Glutamatergic neuron (in vitro differentiated cells): ENCODE measurements at places on chromosomes 7 and 10. TPM values are rescaled to one million over a fixed set of nuclear protein-coding genes. Genes with fewer than 3 reads are reported as not detected.

DNA sequence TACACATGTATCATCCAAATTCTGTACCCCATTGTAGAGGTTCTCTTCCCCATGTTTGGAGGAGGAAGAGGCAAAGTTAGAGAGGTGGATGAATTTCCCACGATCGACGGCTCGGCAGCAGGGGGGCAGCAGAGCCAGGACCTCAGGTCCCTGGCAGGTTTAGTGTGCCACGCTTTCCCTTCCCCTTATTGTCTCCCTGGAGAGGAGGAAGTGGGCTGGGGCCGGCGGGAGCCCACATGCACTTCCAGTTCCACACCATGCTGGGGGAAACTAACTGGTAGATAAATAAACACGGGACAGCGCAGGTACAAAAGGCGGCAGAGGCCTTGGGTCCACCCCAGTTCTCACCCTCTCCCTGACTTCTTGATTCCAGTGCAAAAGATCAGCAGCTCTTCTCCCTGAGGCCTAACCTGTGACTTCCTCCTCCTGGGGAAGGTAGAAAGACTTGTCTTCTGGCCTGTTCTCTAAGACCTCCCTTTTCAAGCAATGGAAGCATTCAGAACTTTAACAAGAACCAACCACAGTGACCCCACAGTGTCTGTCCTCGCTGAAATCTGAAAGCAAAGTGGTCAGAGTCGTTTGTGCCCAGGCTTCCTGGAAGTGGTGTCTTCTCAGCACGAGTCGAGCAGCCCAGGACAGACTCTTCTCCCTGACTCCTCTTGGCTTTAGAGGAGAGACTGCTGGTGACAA, 30.5 kb upstream of the SRGN start:
- H3K36me3 ChIP-seq, result no peaks in the 10 kb centered on the region
- no peak for DNase-seq
- no peaks in the 10 kb centered on the region for H3K4me1 ChIP-seq
- H3K4me3 ChIP-seq, result no peak overlapping the region
- H3K27me3 ChIP-seq, result no peaks in the 10 kb centered on the region

The PDZD7 gene
- 1.5 TPM for total RNA-seq

DNA sequence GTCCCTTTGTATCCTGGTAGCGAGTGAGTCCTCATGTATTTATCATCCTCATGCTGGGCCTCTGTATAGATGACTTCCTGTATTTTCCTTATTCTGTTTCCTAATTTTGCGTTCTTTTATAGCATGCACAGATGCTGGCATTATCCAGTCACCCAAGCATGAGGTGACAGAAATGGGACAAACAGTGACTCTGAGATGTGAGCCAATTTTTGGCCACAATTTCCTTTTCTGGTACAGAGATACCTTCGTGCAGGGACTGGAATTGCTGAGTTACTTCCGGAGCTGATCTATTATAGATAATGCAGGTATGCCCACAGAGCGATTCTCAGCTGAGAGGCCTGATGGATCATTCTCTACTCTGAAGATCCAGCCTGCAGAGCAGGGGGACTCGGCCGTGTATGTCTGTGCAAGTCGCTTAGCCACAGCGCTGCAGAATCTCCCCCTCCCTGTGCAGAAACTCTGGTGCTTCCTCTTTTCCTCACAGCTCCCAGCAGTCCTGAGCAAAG, 183.1 kb upstream of the PRSS58 start:
- peaks cover 34% of the 10 kb centered on the region for H3K4me1 ChIP-seq
- H3K36me3 ChIP-seq, result peaks cover 4% of the 10 kb centered on the region
- H3K27ac ChIP-seq, result no peak overlapping the region
- DNase-seq, result no peak
- no peak overlapping the region for H3K4me3 ChIP-seq

The PPP1R17 gene
- total RNA-seq, result 657 TPM

The PTTG1IP2 gene
- not detected for total RNA-seq

- H3K27me3 ChIP-seq, result peaks cover 3% of the 10 kb centered on the region
- peaks cover 19% of the 10 kb centered on the region for H3K4me1 ChIP-seq
- H3K4me3 ChIP-seq, result no peak overlapping the region
- DNase-seq, result no peak
- H3K27ac ChIP-seq, result no peak overlapping the region
Observed at GRCh38 chr7:43140186-43140585, 27.7 kb downstream of the HECW1 start.

DNA sequence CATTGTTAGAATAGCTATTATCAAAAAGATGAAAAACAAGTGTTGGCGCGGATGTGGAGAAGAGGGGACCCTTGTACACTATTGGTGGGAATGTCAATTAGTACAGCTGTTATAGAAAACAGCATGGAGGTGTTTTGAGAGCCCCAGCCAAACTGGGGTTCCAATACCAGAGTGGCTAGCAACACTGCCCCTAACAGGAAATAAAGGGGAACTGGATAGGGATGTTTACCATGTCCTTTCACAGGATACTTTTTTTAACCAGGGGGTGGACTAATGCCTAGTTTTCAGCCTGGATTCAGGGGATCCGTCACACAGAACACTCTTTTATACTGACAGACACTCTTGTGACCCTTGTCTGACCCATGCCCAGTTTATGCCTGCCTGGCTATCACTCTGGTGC, 6.9 kb upstream of the GSTK1 start:
- H3K27ac ChIP-seq, result no peak overlapping the region
- no peak for DNase-seq
- H3K27me3 ChIP-seq, result no peaks in the 10 kb centered on the region
- no peaks in the 10 kb centered on the region for H3K4me1 ChIP-seq

GRCh38 chr7:101596898-101597297, 32.2 kb downstream of the MYL10 start:
- H3K27ac ChIP-seq, result no peak overlapping the region
- no peak for DNase-seq
- H3K4me1 ChIP-seq, result no peaks in the 10 kb centered on the region
- H3K27me3 ChIP-seq, result peaks cover 6% of the 10 kb centered on the region
- no peak overlapping the region for H3K4me3 ChIP-seq

- H3K4me3 ChIP-seq, result no peak overlapping the region
- peaks cover 4% of the 10 kb centered on the region for H3K4me1 ChIP-seq
- H3K36me3 ChIP-seq, result peaks cover 14% of the 10 kb centered on the region
- peaks cover 5% of the 10 kb centered on the region for H3K27me3 ChIP-seq
- no peak for DNase-seq
Observed at GRCh38 chr7:8739837-8740236, 306.4 kb downstream of the NXPH1 start.

DNA sequence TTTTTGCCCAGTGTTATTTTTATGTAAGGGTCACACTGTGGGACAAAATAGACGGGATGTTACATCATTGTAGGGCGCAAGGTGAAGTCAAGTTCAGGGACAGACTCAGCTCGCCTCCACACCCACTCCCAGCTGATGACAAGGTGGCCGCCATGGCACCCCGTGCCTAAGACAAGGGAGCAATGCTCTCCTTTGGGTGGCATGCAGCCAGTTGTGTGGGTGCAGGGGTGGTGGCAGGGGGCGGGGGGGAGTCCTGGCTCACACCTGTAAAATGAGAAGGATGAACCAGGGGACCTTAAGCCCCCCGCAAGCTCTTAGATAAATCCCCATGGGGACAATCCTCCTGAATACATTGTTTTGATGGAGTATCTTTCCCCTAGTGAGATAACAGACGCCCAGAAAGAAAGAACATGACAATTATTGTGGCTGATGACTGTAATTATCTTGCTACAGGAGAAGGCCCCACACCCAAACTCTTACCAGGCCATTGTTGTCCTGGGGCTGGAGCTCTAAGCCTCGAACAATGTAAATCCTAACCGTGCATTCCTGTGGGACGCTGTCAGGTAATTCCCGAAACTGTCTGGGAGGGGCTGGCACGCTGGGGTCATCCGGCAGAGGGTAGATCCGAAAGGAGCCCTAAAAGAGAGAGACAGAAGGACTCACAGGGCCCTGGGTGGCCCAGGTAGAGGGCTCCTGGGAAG, 148.7 kb downstream of the MYOF start:
- H3K27me3 ChIP-seq, result no peaks in the 10 kb centered on the region
- H3K4me3 ChIP-seq, result no peak overlapping the region
- H3K36me3 ChIP-seq, result no peaks in the 10 kb centered on the region
- no peak overlapping the region for H3K27ac ChIP-seq
- H3K4me1 ChIP-seq, result peaks cover 4% of the 10 kb centered on the region

The CYP17A1 gene
- not detected for total RNA-seq

The CFAP70 gene
- total RNA-seq, result 1.3 TPM

DNA sequence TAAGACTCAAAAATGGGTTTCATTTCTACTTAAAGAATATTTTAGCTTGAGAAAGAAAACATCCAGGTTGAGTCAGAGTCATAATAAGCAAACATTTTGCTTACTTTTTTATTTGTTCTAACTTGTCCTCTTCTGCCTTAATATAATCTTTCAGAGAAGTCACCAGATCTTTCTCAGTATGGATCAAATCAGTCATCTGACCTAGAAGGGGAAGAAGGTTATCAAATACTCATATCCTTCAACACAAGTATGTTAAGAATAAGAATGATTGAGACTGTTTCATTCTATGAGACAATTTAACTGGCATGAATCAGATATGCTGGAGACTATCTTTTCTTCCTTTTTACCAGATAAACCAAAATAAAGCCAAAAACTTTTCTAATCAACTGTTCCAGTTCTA, 23.0 kb downstream of the P4HA1 start:
- no peak overlapping the region for H3K27ac ChIP-seq
- H3K4me3 ChIP-seq, result no peak overlapping the region
- H3K36me3 ChIP-seq, result no peaks in the 10 kb centered on the region
- no peaks in the 10 kb centered on the region for H3K27me3 ChIP-seq

GRCh38 chr7:30977896-30978564, 14.3 kb downstream of the GHRHR start:
- H3K27me3 ChIP-seq, result peaks cover 5% of the 10 kb centered on the region
- peak; percentile 66 for DNase-seq
- H3K27ac ChIP-seq, result no peak overlapping the region
- H3K4me3 ChIP-seq, result peak overlapping the region; percentile 66
- peaks cover 11% of the 10 kb centered on the region for H3K4me1 ChIP-seq

DNA sequence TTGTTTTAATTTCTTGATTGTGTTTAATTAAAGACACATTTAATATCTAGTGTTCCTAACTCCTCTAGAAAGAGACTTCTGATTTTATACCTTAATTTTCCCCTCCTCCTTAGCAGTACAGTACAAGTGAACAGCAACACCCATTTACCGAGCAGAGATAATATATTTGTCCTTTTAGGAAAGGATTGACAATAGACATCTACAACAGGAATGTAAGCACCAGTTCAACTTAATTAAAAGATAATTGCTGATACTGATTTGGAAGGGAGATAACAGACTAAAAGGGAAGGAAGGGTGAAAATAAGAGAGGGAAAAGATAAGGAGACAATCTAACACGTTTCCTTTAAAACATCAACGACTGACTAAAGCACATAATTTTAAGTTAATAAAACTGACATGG, 119.3 kb downstream of the SRPK2 start:
- H3K27me3 ChIP-seq, result peaks cover 5% of the 10 kb centered on the region
- DNase-seq, result no peak
- H3K27ac ChIP-seq, result peak overlapping the region; percentile 75
- peak overlapping the region; percentile 78 for H3K4me3 ChIP-seq
- no peaks in the 10 kb centered on the region for H3K36me3 ChIP-seq

DNA sequence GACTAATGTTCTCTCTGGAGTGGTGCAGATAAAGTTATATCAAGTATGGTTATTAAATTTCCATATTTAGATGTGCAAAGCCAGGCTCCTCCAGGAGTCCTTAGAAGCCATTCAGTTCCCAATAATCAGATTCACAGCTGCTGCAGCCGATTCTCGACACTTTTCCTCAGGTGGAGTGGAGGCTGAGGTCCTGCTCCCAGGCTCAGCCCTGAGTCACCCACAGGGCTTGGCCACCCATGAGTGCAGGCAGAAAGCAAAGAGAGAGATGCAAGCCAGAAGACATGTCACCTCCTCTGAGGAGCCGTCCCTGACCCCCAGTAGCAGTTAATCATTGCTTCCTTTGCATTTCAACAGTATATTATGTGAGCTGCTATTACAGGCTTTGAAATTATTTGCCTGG, 36.3 kb upstream of the NANOS1 start:
- no peaks in the 10 kb centered on the region for H3K36me3 ChIP-seq
- H3K4me3 ChIP-seq, result no peak overlapping the region
- no peak overlapping the region for H3K27ac ChIP-seq
- no peak for DNase-seq

DNA sequence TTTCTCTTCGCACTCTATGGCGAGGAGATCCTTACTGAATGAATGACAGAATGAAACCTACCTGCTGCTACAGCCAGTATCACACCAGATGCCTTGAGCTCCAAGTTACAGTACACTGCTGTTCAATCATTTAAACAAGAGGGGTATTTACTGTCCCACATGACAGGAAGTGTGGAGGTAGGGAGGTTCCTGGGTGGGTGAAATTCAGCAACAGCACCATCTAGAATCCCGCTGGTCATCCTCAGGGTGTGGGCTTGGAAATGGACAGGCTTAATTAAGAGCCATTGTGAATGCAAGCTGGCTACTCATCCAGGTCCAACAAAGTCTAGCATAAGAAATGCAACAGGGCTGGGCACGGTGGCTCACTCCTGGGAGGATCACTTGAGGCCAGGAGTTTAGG, 14.7 kb downstream of the CYTH3 start:
- H3K4me3 ChIP-seq, result no peak overlapping the region
- H3K27ac ChIP-seq, result no peak overlapping the region
- no peaks in the 10 kb centered on the region for H3K36me3 ChIP-seq
- no peak for DNase-seq
- no peaks in the 10 kb centered on the region for H3K27me3 ChIP-seq

DNA sequence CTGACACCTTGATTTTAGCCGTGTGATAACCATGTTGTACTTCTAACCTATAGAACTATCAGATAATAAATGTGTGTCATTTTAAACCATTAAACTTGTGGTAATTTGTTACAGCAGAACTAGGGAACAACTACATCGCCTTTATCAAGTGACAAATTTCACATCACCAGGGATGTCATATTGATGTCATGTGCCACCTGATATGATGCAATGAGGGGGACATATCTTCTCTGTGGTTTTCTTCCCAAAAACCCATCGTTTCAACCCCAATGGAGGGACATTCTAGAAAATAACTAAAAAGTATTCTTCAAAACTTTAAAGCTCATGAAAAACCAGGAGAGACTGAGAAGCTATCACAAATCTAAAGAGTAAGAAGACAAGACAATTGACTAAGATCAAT, 212.2 kb downstream of the ETV1 start:
- no peaks in the 10 kb centered on the region for H3K27me3 ChIP-seq
- DNase-seq, result no peak
- H3K4me3 ChIP-seq, result no peak overlapping the region
- H3K27ac ChIP-seq, result no peak overlapping the region
- H3K36me3 ChIP-seq, result no peaks in the 10 kb centered on the region

- H3K36me3 ChIP-seq, result no peaks in the 10 kb centered on the region
- DNase-seq, result no peak
- H3K4me1 ChIP-seq, result peaks cover 36% of the 10 kb centered on the region
Observed at GRCh38 chr10:17022466-17022825, 107.2 kb downstream of the CUBN start.

- H3K4me1 ChIP-seq, result peaks cover 6% of the 10 kb centered on the region
- DNase-seq, result no peak
- H3K4me3 ChIP-seq, result peak overlapping the region; percentile 98
- H3K27me3 ChIP-seq, result peaks cover 5% of the 10 kb centered on the region
Observed at GRCh38 chr7:101245147-101245668, 327 bp upstream of the FIS1 start.

The CLDN3 gene
- total RNA-seq, result not detected

The ZNF273 gene
- total RNA-seq, result 9.6 TPM

The ZPBP gene
- not detected for total RNA-seq
